Caco-2 (cell line): ENCODE measurements at places on chromosomes 5 and 9. TPM values are rescaled to one million over a fixed set of nuclear protein-coding genes. Genes with fewer than 3 reads are reported as not detected.

Gene ABHD17B
- total RNA-seq = 6.2 and 6.9 TPM in 2 replicates

Gene MEGF10
- total RNA-seq = not detected in 2 replicates

Gene LCP2
- not detected in 2 replicates for total RNA-seq

Gene OR1J2
- not detected in 2 replicates for total RNA-seq

Gene CKMT2
- total RNA-seq = not detected in 2 replicates

Gene BAAT
- 1.1 and 1.3 TPM in 2 replicates for total RNA-seq

Gene SH2D3C
- 0.34 TPM in 1 of 2 replicates, not detected in the other for total RNA-seq

Gene PCDHGA7
- 0.09 and 0.43 TPM in 2 replicates for total RNA-seq

Gene UHRF2
- total RNA-seq = 38.1 and 46.5 TPM in 2 replicates

Gene LEAP2
- 1.1 and 4.1 TPM in 2 replicates for total RNA-seq

Gene ANKRD55
- 0.27 and 0.63 TPM in 2 replicates for total RNA-seq

Gene CCDC107
- 11.8 and 12.1 TPM in 2 replicates for total RNA-seq

Gene MOCS2
- 34.8 and 35.9 TPM in 2 replicates for total RNA-seq

Gene ENG
- 0.18 and 0.53 TPM in 2 replicates for total RNA-seq

Gene ARL14EPL
- not detected in 2 replicates for total RNA-seq

Gene CSF1R
- total RNA-seq = 5.8 and 8.2 TPM in 2 replicates

Gene SLC25A2
- total RNA-seq = 0.64 and 0.67 TPM in 2 replicates

Gene ACTBL2
- not detected in 2 replicates for total RNA-seq

Gene CTXN3
- not detected in 2 replicates for total RNA-seq

Gene FCHSD1
- total RNA-seq = 25.0 and 26.8 TPM in 2 replicates

Gene PRLR
- 1.6 and 2.3 TPM in 2 replicates for total RNA-seq

Gene DCTN4
- 55.8 and 62.2 TPM in 2 replicates for total RNA-seq

Gene GABRB2
- total RNA-seq = not detected in 2 replicates

Gene SOX30
- total RNA-seq = 2.9 and 3.1 TPM in 2 replicates

Gene LRRC70
- total RNA-seq = 0.56 and 0.68 TPM in 2 replicates

Gene C9
- 0.39 and 0.41 TPM in 2 replicates for total RNA-seq

Gene TRIM7
- total RNA-seq = 0.86 and 1.0 TPM in 2 replicates

Gene GHR
- total RNA-seq = 0.54 and 1.2 TPM in 2 replicates

Gene GPRIN1
- 3.9 and 5.2 TPM in 2 replicates for total RNA-seq

Gene HSD17B3
- not detected in 2 replicates for total RNA-seq
